ENCODE measurements at places on chromosomes 5 and 9.
A peak's percentile ranks its signal among the peaks of the same experiment; 100 is the strongest.

- no peak for DNase-seq
Measured at GRCh38 chr9:123157221-123157620, 111.2 kb downstream of the STRBP start.

GRCh38 chr5:14238272-14238671 is 95.1 kb downstream of the TRIO start:
- no peak for DNase-seq

GRCh38 chr5:129930221-129930620 is 26.0 kb downstream of the CHSY3 start:
- no peak for DNase-seq

GRCh38 chr5:103526164-103526915 is 36.2 kb downstream of the NUDT12 start:
- no peak for DNase-seq

GRCh38 chr5:129094924-129095899 is 663 bp downstream of the ISOC1 start:
- DNase-seq: peak; percentile 15

- no peak for DNase-seq
Measured at GRCh38 chr9:16271967-16272366, 598.5 kb downstream of the BNC2 start.

DNA sequence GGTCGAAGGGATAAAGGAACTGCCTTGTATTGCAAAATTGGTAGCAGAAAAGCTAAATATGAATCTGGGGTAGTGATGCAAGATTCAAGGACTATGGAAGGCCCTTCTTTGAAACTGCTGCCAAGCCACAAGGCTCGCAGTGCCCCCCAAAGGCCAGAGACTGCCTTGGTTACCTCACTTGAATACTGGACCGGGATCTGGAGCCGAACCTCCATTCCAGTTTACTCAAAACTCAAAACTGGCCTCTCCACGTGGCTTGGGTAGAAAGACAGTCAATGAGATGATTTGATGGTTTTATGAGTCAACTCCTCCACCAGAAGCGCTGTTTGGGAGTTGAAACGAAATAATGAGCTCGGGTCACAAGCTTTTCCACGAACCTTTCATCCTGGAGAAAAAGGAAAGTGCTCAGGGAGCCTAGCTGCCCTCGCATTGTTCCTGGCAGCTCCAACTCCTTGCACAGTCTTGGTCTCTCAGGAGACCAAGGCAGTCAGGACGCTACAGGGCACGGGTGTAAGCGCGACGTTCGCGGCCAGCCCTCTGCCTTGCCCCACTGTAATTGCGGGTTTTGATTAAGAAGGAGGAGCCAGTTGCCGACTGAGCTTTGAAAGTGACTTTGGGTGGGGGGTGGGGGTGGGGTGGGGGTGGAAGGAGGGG is 2.8 kb downstream of the ST8SIA4 start:
- peak; percentile 48 for DNase-seq

DNA sequence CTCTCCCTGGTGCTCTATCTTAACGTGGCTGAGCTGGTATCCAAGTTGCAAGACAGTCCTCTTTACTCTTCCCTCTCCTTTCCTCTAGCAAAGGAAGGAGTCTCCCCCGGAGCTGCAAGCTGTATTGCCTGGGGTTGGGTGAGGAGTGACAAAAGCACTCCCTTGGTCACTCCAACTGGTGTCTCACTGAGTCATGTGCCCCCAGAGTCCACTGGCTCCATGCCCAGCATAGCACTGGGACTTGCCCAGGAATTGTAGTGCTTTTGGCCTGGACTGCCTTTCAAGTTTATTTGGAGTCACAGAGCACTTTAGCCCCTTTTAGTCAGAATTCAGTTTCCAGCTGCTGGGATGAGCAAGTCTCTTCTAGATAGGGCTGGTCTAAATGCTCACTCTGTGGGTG is 82.6 kb upstream of the FST start:
- no peak for DNase-seq

GRCh38 chr9:120032639-120033038 is 547.3 kb downstream of the CDK5RAP2 start:
- DNase-seq: no peak

DNA sequence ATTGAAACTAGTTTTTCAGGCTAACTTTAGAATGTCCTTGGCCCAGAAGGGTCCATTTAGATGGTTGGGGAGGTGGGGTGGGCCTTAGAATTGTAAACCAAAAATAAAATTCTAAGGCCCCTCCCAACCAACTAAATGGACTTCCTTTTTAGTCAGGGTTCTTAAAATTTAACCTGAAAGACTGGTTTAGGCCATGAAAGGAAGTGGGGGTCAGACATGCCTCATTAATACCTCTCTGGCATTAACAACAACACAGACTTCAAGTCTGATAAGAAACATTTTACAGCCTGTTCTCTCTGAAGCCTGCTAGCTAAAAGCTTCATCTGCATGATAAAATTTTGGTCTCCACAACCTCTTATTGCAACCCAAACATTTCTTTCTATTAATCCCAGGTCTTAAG is 65.5 kb upstream of the TNC start:
- DNase-seq: no peak

GRCh38 chr5:55584398-55585205 is 49.8 kb upstream of the PLPP1 start:
- DNase-seq: no peak

GRCh38 chr5:81250004-81250403 is 16.9 kb downstream of the CKMT2 start:
- no peak for DNase-seq

DNA sequence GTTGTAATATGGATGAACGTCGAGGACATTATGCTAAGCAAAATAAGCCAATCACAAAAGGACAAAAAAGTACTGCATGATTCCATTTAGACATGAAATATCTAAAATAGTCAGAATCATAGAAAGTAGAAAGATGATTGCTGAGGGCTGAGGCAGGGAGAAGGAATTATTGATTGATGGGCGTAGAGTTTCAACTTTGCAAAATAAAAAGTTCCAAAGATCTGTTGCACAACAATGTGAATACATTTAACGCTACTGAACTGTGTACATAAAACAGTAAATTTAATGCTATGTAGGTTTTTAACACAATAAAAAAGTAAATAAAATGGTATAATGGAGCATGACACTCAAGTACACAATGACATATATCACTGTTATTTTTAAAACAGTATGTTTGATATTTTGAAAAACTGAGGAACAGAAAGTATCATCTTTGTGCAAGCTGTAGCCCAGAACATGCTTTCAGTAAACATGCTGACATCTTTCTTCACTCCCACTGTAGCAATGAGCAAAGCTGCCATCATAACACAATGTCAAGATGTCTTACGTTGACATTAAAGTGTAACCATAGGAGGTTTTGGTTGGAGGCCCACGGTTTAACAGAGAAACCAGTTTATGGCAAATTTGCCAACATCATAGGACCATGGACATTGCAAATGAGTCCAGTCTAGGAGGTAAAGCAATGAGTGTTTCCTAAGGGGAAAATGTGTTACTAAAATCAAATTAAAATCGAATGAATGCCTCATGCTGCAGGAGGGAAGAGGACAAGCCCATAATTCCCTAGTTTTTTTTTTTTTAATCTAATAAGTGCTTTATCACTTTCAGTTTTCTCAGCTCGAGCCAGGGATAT is 125.8 kb upstream of the SGCD start:
- DNase-seq: no peak

GRCh38 chr9:127336506-127337352 is 60.2 kb upstream of the SLC2A8 start:
- DNase-seq: no peak

- DNase-seq: no peak
Measured at GRCh38 chr5:153905219-153905618, 133.5 kb downstream of the FAM114A2 start.

- no peak for DNase-seq
Measured at GRCh38 chr9:127684576-127684975, 22.2 kb upstream of the CFAP157 start.

GRCh38 chr9:86376016-86376415 is 21.8 kb upstream of the TUT7 start:
- no peak for DNase-seq

GRCh38 chr9:80028501-80028900 is 456.7 kb downstream of the TLE4 start:
- DNase-seq: no peak
